ENCODE measurements at places on chromosomes 12 and 14.

- no peak for DNase-seq
These were observed 226.1 kb downstream of the FOXN3 start for GRCh38 chr14:89190765-89191513.

DNA sequence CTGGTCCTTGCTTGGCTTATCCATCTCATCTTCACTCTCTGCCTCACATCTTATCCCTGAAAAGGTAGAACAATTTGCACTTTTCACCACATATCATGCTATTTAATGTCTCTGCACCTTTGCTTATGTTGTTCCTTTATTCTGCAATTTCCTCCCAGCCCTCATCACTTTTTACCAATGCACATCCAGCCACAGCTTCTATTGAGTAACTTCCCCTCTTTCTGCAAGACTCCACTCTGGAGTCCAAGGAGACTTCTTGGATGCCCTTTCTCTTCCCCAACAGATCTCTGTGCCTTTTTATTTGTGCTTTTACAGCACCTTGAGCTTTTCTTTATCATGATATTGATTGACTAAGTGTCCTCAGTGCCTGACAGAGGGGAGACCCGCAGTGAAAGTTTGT is 797.1 kb downstream of the VRK1 start:
- DNase-seq = no peak

- DNase-seq = no peak
These were observed 10.4 kb downstream of the TMEM229B start for GRCh38 chr14:67477926-67478799.

DNA sequence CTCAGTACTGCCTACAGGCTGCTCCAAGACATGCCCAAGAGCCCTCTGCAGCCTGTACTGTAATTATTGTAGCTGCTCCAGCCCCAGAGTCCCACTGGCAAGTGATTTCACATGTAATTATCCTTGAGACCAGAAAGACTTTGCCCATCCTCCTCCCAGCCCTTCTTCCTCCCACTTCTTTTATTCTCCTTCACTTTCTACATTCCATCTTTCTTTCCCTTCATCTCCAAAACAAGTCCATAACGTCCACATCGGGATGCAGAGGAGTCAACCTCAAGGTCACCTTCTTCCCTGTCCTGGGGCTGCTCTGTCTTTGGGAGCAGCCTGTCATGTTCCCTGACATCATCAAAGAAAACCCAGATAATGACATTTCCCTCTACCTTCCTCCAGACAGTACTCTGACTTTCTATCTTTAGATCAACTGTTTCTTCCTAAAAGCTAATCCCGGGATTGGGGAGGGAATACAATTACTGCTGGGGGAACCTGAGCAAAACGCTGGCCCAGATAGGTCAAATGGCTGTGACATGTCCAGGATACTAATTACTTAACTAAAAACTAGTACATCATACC is 39.1 kb downstream of the SLC8A3 start:
- no peak for DNase-seq

- DNase-seq = peak; percentile 32
These were observed 18.1 kb upstream of the KIF26A start for GRCh38 chr14:104120281-104120741.

- no peak for DNase-seq
These were observed 39.9 kb downstream of the TMTC1 start for GRCh38 chr12:29743801-29744200.

DNA sequence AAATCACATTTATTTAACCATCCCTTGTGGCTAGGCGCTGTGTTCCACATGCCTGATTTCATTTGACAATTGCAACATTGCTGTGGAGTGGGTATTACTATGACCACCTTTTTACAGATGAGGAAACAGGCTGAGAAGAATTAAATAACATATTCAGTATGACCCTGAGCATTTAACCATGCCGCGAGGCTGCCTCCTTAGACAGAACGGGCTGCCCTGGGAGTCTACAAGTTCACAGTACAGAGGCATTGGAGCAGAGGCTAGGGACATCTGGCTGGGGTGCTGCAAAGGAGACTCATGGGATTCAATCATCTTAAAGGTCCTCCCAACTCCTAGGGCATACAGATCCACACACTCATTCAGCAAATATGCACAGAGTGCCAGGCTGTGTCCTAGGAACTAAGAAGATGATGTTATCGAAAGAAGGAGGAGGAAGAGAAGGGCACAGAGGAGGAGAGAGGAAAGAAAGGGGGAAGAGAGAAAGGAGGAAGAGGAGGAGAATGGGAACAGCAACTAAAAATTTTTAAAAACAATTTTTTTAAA is 164.7 kb upstream of the CCND2 start:
- no peak for DNase-seq

GRCh38 chr12:5008661-5009060 is 35.0 kb upstream of the KCNA5 start:
- DNase-seq = peak; percentile 7

- DNase-seq = no peak
These were observed 20.2 kb upstream of the CLEC4D start for GRCh38 chr12:8493084-8493483.

DNA sequence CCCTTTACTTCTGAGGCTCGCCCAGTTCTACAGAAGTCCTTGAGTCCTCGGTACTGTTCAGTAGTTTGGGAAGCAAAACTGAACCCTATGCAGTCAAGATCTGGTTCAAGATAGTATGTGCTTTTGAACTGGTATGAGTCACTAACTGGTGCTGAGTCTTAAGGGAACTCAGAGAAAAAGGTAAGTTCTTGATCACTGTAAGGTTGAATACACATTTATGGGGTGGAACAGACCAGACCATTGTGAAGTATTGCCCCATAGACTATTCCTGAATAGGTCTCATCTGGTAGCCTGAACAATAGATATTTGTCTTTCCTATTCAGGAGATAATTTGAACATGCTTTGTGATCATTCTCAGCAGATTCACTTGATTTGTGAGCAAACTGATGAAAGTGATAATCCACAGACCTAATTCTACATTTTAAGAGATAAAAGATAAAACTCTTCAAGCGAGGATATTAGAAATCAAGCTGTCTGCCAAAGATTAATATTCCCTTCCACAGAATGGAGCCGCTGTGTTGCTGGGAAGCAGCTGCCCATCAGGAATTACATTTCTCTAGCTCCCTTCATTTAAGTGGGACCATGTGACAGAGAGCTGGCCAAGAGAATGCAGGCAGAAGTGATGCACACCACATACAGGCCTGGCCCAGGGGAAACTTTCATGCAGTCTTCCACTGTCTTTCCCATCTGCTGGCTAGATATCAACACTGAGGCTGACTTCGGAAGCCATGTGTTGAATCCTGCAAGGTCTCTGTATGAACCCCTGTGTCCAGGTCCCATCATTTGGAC is 369.8 kb upstream of the GARIN6 start:
- DNase-seq = no peak

DNA sequence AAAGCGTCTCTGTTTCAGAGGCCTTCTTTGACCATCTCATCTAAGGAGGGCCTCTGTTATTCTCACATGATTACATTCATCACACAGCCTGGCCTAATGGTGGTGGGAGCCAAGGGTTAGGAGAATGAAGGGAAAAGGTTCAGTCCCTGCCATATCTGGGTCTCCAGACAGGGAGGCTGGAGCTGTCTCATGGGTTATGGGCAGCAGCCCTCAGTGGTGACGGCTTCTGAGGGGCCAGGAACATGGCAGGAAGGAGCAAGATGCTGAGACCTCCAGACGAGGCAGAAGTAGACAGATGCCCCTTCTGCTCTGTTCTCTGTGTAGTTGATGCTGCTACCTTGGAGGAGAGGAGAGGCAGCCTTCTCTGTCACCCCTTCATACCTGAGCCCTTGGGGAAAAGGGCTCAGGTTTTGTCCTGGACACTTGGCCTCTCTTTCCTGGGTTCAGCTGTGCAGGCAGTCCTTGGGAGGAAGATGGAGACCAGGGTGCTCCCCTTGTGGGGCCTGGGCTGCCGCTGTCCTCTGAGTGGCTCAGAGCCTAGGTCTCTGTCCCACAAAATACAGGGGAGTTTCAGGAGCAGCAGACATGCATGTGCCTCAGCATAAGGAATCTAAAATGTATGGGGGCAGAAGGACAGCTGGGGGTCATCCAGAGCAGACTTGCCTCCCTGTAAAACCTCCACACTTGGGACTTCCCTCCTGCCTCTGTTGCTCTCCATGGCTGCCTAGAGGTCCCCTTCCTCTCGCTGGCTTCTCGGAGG is 3.6 kb downstream of the IFI27L2 start:
- no peak for DNase-seq

All from tibial artery (tissue), 4 donors.